ENCODE measurements at places on chromosomes 2 and 18. TPM values are rescaled to one million over a fixed set of nuclear protein-coding genes. Genes with fewer than 3 reads are reported as not detected.

Gene CPLX4
- not detected for total RNA-seq

Gene CXCR1
- total RNA-seq = not detected

Gene DES
- total RNA-seq = 1.6 TPM

Gene MAP2
- 0.54 TPM for total RNA-seq

Gene SAG
- not detected for total RNA-seq

Gene KCNK3
- 0.11 TPM for total RNA-seq

Gene SLC14A1
- total RNA-seq = 5.0 TPM

Gene MAP3K19
- total RNA-seq = not detected

Gene UGT1A4
- not detected for total RNA-seq

Gene SLC38A11
- total RNA-seq = 0.43 TPM

Gene C2orf66
- total RNA-seq = 0.13 TPM

Gene LDAH
- total RNA-seq = 20.4 TPM

Gene GRB14
- total RNA-seq = 0.52 TPM

Gene PLB1
- 4.1 TPM for total RNA-seq

Gene MYL1
- total RNA-seq = 0.39 TPM

Gene PDE11A
- total RNA-seq = 0.22 TPM

Gene TMEFF2
- not detected for total RNA-seq

Gene GRHL1
- 0.78 TPM for total RNA-seq

Gene RAMP1
- total RNA-seq = 6.8 TPM

Gene RNF144A
- 18.9 TPM for total RNA-seq

Gene MLPH
- total RNA-seq = 0.65 TPM

Gene MALL
- total RNA-seq = 72.8 TPM

Gene GCG
- not detected for total RNA-seq

Gene PNKD
- total RNA-seq = 18.7 TPM

Gene SERPINB8
- 19.6 TPM for total RNA-seq

Gene CNGA3
- total RNA-seq = 0.43 TPM

Gene ASXL3
- not detected for total RNA-seq

Gene KCNG2
- total RNA-seq = not detected

Gene HMSD
- not detected for total RNA-seq

Gene ANAPC1
- total RNA-seq = 54.5 TPM

Gene IL36G
- total RNA-seq = not detected

Gene IL1B
- total RNA-seq = not detected

Gene CFAP210
- total RNA-seq = 0.26 TPM

Gene PSD4
- total RNA-seq = 4.2 TPM

Gene CHRND
- not detected for total RNA-seq

Gene POMC
- 1.0 TPM for total RNA-seq

Gene CHST10
- 6.4 TPM for total RNA-seq

Measured in articular chondrocyte of knee joint (primary cell).